GM03348 (cell line): ENCODE measurements at places on chromosomes 11 and 22.

DNA sequence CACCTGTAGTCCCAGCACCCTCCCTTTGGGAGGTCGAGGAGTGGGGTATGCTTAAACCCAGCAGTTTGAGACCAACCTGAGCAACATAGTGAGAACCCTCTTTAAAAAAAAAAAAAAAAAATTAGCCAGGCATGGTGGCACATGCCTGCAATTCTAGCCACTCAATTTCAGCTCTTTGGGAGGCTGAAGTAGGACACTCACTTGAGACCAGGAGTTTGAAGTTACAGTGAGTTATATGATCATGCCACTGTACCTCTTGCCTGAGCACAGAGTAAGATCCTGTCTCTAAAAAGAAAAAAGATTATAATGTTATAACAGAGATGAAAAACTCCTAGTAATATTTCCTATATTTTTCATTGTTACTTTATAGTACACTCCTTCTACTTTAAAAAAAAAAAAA, 23.9 kb downstream of the PIK3C2A start:
- no peak for DNase-seq

- no peak for DNase-seq
Observed at GRCh38 chr11:16603890-16604793, 134.3 kb upstream of the C11orf58 start.

- no peak for DNase-seq
Observed at GRCh38 chr11:116567721-116568242, 205.0 kb downstream of the BUD13 start.

DNA sequence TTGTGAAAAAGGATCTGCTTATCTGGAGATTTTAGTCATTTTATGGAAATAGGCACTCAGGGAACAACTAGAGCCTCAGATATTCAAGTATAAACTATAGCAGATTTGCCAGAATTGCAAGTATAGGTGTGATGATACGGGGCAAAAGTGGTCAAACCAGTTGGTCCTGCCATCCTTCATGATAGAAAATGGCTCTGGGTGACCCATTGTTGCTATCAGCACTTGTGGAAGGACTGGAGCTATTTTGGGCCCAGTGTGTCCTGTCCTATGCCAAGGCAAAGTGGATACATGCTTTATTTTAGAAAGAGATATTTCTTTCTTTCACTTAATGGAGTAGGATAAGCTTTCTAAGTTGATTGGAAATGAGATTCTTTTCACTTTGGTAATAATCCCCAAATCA, 85.2 kb downstream of the PPP6R3 start:
- no peak for DNase-seq

DNA sequence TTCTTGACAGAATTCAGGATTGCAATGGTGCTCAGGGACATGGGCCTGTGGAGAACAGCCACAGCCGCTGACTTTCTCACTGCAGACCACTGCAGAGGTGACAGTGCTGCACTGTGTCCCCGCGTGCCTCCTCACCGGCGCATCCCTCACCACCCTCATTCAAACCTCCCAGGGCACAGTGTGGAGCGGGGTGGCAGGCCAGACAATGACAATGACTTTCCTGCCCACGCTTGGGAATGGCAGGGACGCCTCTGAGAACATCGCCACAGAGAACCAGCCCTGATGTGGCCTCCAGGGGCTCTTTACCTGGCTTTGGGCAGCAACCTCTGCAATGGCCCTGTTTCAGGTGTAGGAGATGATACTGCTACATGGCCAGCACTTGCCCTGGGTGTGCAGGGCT, 65.7 kb downstream of the NCAPD3 start:
- DNase-seq: no peak
